AG08396 (cell line): ENCODE measurements at places on chromosomes 1 and 21.

DNA sequence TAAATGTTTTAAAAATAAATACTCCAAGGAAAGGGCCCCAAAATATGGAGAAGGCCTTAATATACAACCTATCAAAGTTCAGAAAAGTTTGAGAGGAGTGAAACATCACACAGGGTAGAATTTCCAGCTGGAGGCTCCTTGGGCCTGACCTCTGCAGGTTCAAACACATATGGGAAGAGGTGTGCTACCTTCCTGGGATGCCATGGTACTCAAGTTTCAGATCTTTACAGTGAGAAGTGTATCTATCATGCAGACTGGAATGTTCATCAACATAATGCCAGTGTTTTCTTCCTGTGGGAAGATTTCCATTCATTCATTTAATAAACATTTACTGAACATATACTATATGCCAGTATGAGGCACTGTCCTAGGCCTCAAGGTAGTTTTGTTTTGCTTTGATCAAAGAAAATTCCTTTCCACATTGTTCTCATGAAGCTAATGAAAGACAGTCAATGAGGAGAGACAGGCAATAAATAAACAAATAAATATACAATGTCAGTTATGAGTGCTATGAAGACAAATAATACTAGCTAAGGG lies 14.6 kb upstream of the ADAR start:
- DNase-seq, result no peak

GRCh38 chr1:28297826-28298225 lies 31.0 kb upstream of the MED18 start:
- DNase-seq, result no peak

GRCh38 chr1:78370779-78371482 lies 119.8 kb upstream of the PTGFR start:
- DNase-seq, result peak; percentile 37

GRCh38 chr1:164619006-164619784 lies 60.2 kb downstream of the PBX1 start:
- DNase-seq, result no peak

DNA sequence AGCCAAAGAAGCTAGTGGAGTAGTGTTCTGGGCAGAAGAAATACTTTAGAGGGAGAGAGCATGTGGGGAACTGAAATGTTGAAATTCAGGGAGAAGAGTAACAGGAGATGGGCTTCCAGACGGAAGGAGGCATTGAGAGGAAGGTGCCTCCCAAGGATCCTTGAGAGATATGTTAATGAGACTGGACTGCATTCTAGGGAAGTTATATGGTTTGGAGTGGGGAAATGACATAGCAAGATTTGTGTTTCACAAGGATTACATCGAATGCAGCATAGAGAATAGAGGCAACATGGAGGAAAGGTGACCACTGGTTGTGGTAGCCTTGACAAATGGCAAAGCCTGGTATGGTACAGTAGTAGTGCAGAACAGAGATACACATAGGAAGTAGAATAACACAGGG lies 160.5 kb upstream of the HMCN1 start:
- no peak for DNase-seq

- DNase-seq, result no peak
These were observed 10.9 kb upstream of the CDK11B start for GRCh38 chr1:1669468-1670440.

GRCh38 chr21:42839271-42840231 lies 39.8 kb downstream of the WDR4 start:
- no peak for DNase-seq
